C1 segment of cervical spinal cord (tissue), 14 donors: ENCODE measurements at places on chromosomes 1 and 21.
A peak's percentile ranks its signal among the peaks of the same experiment; 100 is the strongest.

GRCh38 chr21:16072221-16072620 is 342.4 kb downstream of the USP25 start:
- no peak for DNase-seq

DNA sequence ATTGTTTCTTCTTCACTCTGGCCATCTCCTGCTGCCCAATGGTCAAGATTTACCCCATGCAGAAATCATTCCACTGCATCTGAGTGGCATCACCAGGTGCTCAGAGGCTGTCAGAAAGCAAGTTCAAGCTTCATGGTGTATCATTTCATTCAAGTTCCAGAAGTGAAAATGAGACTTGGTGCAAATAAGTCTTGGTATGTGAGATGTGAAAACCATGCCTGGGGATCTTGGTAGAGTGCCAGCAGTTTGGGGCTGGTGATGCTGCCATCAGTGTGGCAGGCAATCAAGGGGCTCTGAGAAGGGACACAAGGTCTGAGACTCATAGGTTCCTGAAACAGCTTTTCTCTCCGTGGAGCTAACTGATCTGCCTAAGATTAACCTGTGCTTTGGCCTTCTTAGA is 52.0 kb downstream of the CD2 start:
- no peak for DNase-seq

DNA sequence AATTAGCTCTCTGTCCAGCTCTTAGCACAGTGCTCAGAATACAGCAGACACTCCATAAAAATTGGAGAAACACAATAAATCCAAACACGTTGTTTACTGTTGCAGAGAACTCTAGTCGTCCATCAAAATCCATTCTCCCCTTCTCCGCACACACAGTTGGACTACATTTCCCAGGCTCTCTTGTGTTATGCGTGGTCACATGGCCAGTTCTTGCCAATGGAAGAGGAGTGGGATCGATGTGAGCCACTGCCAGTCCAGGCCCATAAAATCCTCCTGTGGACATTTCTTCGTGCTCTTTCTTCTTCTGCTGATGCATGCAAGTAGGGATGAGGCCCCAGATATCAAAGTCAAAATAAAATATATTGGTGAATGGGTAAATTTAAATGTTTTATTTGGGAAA is 114.3 kb upstream of the FMN2 start:
- no peak for DNase-seq

DNA sequence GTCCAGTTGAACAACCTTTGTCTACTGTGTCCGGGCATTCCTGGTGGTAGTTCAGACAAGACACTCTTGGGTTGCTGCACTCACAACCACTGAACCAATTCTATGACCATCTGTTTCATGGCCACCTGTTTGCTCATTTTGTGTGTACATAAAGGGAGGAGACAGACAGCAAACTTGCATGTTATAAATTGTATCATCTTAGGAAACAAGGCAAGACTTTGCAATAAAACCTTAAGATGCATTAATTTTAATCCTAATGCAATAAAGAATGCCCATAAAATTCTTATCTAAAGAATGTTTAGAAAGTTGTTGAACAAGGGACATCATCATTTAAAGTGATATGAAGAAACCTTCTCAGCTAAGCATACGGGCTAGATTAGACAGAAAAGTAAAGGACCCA is 34.8 kb downstream of the ADAM30 start:
- no peak for DNase-seq

DNA sequence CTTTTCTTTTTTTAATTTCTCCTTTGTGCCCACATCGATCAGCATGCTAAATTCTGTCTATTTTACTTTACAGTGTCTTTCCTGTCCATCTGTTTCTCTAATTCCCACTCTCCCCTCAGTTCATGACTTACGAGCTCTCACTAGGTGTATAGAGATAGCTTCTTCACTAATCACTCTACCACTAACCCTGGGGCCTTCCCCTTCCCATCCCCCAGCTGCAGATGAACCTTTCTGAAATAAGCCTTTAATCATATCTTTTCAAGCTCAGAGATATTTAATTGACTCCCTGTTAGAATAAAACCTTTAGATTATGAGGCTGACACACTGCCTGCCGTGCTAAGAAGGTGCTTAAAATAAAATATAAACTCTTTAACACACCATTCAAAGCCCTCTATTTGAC is 66.3 kb upstream of the BMP8A start:
- DNase-seq, result no peak

GRCh38 chr1:210072896-210073504 is 135.0 kb downstream of the SYT14 start:
- DNase-seq, result no peak

- DNase-seq, result no peak
These were observed 22.6 kb upstream of the CR2 start for GRCh38 chr1:207431508-207431907.

DNA sequence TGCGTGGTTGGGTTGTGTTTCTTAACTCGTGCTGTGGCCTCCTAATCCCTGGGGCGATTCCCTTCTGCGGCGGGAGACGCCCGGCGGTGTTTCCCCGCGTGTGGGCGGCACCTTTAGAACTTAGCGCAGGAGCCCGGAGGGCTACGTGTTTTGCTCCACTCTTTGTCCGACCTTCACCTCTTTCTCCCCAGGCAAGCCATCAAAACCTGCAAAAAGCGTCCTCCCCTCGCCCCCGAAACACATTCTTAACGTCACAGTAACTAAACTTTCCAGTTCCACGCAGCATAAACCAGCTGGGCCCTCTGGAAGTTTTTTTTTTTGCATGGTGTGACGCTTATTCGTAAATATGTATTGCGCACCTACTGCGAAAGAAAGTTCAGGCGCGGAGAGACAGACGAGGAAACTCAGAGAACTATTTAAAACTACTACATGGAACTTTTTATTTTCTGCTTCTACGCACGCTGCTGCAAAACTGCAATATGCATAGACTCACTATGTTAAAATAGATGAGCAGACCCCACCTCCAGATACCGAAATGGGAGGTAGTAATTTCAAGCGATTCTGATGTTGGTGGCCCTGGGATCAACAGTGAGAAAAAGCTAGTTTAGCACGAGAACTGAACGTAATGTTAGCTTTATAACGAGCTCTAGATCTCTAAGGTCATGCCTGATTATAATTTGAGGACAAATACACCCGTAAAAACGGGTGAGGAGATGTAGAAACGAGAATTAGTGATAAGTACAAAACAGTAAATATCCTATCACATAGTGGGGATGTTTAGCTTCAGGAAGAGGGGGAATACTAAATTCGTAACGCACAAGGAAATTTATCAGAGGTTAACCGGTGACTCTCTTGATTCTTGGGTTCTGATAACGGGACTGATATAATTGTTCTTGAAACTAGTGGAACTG is 920 bp downstream of the MTR start:
- no peak for DNase-seq

DNA sequence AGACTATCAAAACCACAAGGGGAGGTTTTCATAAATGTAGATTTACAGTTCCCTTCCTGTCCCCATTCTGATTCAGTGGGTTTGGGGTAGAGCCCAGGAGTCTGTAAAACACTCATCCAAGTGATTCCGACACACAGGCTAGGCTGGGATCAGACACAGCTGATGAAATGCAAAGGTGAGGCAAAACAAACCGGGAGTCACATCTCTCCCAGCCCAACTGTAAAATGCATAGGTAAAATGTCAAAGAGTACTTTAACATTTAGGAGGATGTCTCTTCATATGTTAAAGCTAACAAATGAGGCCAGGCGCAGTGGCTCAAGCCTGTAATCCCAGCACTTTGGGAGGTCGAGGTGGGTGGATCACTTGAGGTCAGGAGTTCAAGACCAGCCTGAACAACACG is 45.0 kb downstream of the ZNF281 start:
- no peak for DNase-seq

DNA sequence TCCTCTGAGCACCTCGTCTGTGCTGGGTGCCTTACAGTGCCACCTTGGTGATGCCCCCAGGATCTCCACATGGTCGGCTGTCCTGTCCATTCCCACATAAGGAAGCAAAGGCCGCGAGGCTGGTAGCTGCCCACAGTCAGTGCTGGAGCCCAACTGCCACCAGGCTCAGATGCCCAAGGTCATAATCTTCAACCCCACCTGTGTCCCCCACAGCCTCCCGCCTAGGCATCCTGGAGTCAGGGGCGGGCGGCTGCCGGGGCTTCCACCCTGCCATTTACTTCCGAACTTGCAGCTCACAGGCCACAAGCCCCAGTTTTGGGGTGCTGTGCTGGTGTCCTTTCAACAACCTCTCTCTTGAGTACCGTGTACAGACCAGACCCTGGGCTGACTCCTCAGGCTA is 126.3 kb downstream of the CASZ1 start:
- DNase-seq, result no peak

- DNase-seq, result no peak
These were observed 74.4 kb downstream of the PTPRU start for GRCh38 chr1:29310616-29311180.

- DNase-seq, result peak; percentile 91
These were observed 296.6 kb downstream of the PTPRC start for GRCh38 chr1:198935306-198935921.

GRCh38 chr1:156493742-156494141 is 6.8 kb downstream of the MEF2D start:
- DNase-seq, result no peak

DNA sequence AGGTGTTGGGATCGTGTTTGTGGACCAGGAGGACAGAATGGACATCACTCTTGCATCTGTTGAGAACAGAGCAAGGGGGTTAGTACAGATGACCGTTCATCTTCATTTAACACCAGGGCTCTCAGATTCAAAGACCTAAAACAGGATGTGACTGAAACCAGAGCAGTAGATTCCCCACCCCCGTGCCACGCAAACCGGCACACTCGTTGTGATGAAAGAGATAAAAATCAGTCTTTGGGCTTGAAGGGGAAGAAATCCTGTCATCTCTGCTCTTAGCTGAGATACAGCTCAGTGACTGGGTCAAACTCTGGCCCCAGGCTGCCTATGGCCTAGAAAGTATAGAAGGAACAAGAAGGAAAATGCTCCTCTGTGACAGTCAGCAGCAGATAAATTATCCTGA is 146.2 kb upstream of the KRTAP19-8 start:
- DNase-seq, result no peak

DNA sequence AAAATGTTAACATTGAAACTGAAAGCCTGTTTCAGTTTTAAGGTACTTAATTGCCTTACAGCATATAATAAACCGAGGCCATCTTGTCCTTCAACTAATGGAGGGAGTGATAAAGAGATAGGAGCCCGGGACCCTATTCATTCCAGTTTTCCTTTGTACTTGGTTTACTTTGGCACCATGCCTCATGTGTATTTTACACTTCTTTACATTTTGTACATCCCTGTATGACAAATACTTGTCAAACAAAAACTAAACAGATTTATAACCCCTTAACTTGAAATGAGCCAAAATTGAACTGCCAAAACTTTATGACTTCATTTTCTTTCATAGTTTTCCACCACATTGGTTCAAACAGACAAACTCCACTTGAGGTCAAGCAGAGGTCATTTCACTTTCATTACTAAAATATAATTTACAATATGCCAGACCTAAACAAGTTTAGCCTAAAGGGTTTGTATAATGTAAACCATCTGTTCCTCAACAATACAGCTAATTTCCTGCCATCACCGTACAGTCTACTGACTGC is 30.9 kb upstream of the UBE2U start:
- DNase-seq, result no peak

- no peak for DNase-seq
These were observed 30.6 kb downstream of the VANGL1 start for GRCh38 chr1:115672224-115673009.

DNA sequence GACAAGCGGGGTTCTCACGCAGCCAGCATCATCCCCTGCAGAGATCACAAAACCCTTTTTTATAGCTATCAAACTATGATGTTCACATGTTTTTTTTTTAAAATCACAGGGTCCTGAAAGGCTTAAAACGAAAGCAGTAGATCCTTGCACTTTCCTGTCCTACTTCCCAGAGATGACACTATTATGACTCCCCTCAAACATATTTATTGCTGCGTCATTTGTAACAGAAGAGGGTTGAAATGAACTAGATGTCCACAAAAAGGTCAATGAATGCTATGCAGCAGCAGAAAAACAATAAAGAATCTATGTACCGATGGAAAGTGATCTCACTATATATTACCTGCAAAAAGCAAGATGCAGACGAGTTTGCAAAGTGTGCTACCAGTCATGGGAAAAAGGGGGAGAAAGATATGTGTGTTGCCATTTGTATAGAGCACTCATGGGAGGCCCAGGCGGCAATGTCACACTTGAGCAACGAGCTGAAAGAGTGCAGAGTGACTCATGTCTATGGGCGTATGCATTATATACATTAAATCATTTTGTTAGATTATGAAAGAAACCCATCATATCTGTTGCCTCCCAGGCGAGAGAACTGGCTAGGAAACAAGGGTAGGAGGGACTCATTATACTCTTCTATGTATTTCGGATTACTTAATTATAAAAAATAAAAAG is 68.9 kb upstream of the PARP1 start:
- DNase-seq, result no peak

DNA sequence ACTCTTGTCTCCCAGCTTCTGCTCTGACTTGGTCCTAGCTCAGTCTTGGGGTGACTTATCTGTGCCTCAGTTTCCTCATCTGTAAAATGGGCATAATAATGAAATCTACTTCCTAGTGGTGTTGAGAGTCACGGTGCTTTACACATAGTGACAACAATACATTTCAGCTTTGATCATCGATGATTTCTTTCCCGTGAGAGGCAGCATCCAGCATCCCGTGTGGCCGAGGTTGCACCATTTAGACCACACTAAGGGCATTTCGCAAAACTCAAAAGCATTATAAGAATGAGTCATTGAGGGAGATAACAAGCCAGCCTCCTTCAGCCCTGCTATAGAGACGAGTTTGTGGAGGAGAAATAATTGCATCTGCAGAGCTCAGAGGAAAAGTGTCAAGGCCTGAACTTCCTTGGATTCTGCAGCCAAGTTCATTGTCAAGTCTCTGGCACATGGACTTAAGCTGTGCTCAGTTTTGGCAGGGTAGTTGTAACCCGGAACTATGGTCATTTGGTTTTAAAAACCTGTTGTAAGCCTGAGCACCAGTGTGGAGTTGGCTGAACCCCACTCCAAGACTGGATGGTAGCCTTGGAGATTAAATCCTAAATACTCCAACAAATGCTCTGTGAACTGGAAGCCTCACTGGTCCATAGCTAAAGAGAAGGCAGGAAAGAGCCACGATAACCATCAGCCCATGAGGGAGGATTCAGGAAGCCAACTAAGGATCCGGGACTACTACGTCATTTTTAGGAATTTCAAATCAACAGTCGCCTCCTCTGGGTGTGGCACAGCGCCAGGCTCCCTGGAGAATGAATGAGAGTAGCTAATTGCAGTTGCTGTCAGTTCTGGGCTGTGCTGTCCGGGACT is 64.2 kb downstream of the TCP10L start:
- DNase-seq, result peak; percentile 40

GRCh38 chr1:229104654-229105053 is 166.3 kb upstream of the RAB4A start:
- no peak for DNase-seq

- no peak for DNase-seq
These were observed 330.3 kb downstream of the ZNF326 start for GRCh38 chr1:90325168-90325567.

- no peak for DNase-seq
These were observed 40.1 kb upstream of the CXADR start for GRCh38 chr21:17472592-17473271.

- DNase-seq, result no peak
These were observed 8.5 kb upstream of the COL8A2 start for GRCh38 chr1:36133484-36133883.

- no peak for DNase-seq
These were observed 556.0 kb downstream of the PTPRC start for GRCh38 chr1:199194862-199195261.
